Sigmoid colon (tissue), 7 donors: ENCODE measurements at places on chromosomes 16 and 17. TPM values are rescaled to one million over a fixed set of nuclear protein-coding genes. Genes with fewer than 3 reads are reported as not detected.

GRCh38 chr17:80220736-80221215 lies 549 bp downstream of the SLC26A11 start:
- peak; percentile 78 for DNase-seq

GRCh38 chr17:6460531-6461161 lies 16.4 kb downstream of the PIMREG start:
- no peak for DNase-seq

DNA sequence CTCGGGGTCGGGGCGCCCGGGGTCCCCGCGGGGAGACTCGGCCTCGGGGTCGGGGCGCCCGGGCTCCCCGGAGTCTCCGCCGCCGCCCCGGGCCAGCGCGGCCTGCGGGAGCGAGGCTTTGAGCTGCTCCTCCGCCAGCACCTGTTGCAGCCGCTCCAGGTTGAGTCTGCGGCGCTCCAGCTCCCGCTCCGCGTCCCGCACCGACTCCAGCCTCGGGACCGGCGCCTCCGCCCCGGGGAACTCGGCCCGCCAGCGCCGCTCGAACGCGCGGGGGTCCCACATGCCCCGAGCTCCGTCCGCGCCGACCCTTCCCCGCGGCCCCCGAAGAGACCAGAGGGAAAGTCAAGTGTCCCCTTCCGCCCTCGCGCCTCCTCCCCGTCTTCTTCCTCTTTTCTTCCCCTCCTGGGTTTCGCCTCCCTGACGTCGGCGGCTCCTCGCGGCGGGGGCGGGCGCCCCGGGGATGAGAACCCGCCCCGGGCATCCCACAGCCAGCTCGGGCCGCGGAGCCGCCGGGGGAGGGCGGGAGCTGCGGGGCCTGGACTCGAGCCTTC lies 40.8 kb upstream of the BHLHA9 start:
- DNase-seq: peak; percentile 82

DNA sequence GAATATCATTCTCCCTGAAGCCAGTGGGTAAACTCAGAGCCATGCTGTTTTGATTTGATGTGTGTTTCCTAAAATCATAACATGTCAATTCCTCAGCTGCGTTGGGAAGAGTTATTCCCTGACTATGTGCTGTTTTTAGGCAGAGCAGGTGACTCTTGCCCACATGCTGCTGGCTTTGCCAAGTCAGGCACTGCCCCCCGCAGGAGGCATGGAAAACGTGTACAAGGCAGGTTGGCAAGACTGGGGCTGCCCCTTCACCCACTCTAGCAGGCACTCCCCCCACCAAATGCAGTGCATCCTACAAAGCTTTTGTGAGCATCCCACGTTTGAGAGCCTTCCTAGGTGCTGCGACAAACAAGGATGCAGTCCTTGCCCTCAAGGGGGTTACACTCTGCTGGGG lies 38.3 kb upstream of the NAT9 start:
- DNase-seq: no peak

- no peak for DNase-seq
Observed at GRCh38 chr16:28946681-28947080, 4.1 kb upstream of the NFATC2IP start.

DNA sequence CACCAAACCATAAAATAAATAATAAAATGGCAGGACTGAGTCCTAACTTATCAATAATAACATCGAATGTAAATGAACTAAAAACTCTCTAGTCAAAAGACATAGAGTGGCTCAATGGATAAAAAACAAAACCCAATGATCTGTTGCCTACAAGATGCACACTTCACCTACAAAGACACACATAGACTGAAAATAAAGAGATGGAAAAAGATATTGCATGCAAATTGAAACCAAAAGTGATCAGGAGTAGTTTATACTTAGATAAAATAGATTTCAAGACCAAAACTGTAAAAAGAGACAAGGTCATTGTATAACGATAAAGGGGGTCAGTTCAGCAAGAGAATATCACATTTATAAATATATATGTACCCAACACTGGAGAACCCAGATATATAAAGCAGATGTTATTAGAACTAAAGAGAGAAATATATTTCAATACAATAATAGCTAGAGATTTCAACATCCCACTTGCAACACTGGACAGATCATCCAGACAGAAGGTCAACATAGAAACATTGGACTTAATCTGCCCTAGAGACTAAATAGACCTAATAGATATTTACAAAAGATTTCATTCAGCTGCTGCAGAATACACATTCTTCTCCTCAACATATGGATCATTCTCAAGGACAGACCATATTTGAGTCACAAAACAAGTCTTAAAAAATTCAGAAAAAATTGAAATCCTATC lies 29.8 kb downstream of the SLC47A2 start:
- DNase-seq: no peak

- DNase-seq: no peak
Observed at GRCh38 chr17:35714988-35715387, 16.5 kb upstream of the RASL10B start.

GRCh38 chr17:71430281-71430680 lies 690.5 kb upstream of the SOX9 start:
- no peak for DNase-seq

GRCh38 chr17:37662353-37662752 lies 19.1 kb upstream of the DDX52 start:
- no peak for DNase-seq

- DNase-seq: no peak
Observed at GRCh38 chr17:81402981-81403467, 7.8 kb downstream of the BAHCC1 start.

- DNase-seq: no peak
Observed at GRCh38 chr17:70891306-70891705, 722.0 kb downstream of the KCNJ2 start.

DNA sequence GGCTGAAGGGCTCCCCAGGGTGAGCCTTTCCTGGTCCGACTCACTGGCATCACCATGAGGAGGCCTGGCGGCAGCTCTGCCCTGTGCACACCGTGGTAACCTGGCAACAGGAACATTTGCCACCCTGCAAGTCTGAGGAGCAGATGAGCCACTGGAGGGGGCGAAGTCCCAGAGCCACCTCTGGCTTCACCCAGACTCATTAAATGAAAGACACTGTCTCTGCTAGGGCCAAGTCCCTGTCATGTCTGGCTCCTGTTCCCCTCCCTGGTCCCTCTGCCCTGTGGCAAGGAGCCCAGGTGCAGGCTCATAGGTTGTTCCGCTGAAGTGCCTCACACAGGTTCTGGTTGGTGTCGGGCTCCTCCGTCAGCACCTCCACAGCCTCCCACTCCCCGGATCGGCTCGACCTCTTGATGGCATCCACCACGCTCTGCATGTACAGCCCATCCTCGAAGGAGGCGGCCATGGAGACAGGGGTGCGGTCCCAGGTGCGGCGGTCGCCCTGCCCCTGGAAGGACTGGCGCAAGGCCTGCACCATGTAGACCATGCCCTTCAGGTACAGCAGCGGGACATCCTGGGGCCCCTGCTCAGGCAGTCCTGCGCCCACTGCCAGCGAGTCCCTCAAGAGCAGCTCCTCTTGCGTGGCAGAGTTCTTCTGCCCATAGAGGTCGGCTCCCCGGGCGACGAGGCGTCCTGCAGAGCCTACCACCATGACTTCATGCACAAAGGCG lies 8.4 kb downstream of the C16orf86 start:
- DNase-seq: no peak

DNA sequence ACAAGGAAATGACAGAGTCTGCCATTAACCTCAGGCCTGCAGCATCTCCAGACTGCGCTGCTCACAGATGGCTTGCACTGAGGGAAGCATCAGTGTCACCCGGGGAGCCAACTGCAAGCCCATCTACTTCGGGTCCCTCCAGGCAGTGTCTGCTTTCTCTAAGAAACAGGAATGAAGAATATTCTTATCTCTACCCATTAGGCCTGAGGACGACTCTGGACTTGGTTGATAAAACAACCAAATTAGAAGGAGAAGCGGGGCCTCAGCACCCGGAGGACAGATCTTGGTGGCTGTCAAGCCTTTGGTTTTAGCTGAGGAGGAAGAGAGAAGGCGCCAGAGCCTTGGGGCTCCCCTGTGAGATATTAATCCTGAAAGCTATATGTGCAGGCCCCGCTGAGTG lies 19.5 kb upstream of the MGAT5B start:
- DNase-seq: no peak

DNA sequence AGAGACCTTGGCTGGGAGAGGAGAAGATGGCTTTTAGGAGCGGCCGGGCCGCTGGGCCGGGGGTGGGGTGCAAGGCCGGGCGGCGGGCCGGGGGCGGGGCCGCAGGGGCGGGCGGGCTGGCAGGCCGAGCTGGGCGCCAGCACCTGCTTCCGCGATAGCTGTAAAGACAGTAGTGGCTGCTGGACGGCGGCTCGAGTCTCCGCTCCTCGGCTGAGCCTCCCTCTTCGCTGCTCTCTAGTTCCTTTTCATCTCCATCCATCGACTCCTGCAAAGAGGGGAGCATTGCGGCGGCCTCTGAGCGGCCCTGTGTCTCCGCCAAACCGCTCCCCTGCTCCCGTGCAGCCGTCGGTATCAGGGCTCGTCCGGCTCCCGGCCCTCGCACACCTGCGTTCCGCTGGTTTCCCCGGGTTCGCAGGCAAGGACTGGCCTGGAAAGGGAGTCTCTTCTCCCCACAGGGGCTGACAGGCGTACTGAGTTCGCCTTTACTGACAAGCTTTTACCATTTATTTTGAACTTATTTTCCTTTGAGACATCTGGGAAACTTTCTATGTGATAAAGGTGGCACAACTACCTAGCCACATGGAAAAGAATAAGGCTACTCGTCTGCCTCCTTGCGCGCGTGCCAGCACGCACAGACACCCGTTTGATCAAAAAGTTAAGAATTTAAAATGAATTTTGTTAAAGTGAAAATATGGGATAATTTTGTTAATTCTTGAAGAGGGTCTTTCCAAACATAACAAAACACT lies at the start of gene C17orf75:
TSS of gene C17orf75 (minus strand) at position 317 of the 746 bp plus-strand sequence. CDS start at position 283, 34 bp downstream.
- DNase-seq: peak; percentile 90

DNA sequence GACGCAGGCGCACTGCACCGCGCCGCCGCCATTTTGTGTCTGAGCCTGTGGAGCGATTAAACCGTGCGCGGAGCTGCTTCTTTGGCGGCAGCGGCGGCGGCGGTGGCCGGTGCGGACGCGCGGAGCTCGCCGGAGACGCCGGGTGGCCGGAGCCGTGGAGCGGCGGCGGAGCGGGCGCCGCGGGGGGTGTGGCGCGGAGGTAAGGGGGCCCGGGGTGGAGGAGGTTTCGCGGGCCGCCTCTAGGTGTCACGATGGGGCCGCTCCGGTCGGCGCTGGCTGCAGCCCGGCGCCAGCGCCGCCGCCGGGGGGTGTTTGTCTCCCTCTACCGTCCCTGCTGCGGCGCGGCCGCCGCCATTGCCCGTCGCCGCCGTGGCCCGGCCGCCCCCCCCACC lies at the start of gene CTCF:
TSS of gene CTCF (plus strand) at position 1 of the 392 bp plus-strand sequence. CDS start 48,307 bp downstream, outside the sequence.
- DNase-seq: peak; percentile 94

DNA sequence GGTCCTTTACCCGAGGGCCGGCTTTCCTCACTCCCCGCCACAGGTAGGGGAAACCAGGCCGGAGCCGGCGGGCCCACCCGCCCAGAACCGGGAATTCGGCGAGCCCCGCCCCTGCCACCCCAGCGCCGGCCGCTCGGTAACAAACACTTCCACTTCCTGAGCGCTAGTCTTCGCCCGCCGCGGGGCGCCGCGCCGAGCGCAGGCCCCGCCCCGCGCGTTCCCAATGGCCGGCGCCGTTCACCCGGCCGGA lies 224 bp upstream of the NHERF1 start:
- DNase-seq: no peak

DNA sequence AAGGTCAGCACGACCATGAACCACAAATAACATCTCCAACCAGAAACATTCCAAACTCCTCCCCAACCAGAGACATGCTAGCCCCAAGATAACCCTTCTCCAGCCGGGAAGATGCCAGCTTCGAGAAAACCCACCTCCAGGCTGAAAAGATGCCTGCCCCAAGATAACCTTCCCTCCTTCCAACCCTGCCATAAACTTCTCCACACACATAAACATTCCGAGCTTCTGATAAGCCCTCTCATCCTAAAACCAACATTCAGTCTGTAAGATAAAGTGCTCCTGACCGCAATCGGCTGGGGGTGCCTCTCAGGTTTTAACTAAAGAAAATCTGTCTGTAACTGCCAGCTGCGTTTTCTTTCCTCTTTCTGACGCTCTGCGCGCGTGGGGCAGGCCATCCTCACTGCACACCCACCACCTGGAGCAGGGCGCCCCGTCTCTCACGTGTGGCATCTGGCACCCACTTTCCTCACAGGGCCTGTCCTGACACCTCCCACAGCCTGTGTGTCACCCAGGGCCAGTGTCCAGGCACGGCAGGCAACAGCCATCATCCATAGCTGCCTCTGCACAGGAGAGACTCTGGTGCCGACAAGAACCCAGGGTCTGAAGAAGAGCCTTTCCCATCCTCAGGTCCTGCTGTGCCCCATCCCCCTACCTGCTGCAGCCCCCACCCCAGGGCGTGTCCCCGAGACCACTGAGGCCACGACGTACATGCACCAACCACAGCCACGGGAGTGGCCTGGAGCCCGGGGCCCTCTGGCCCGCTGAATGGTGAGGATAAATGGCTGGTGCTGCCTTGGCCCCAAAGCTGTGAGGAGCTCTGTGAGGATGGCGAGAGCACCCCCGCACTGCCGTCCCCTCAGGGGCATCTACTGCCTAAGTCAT lies 3.7 kb downstream of the TEPSIN start:
- DNase-seq: no peak

DNA sequence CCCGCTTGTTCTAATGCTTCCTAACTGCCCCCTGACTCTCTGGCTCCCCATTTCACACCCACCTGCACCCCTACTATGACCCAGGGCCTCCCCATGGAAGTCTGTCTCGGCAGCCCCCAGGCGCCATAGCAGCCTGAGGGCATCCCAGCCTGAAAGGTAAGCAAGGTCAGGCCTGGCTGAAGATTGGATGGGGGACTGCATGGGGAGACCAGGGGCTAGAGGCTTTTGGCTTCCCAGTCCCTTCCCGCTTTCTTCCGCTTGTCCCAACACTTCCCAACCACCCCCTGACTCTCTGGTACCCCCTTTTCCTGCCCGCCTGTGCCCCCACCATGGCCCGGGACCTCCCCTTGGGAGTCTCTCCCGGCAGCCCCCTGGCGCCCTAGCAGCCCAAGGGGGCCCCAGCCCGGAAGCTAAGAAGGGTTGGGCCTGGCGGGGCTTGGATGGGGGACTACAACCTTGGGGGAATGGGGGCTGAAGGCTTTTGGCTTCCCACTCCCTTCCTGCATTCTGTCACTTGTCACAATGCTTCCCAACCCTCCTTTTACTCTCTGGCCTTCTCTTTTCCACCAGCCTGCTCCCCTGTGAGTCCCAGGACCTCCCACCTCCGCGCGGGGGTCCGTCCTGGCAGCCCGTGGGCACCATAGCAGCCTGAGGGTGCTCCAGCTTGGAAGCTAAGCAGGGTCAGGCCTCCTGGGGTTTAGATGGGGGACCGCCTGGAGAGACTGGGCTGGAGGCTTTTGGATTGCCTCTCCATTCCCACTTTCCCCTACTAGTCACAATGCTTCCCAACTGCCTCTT lies 2288.4 kb downstream of the TP53TG3F start:
- DNase-seq: no peak

TAT gene
- total RNA-seq: not detected

MILR1 gene
- 1.8 TPM for total RNA-seq

CXCL16 gene
- total RNA-seq: 6.8 TPM

SUPT4H1 gene
- 58.6 TPM for total RNA-seq

SDR42E2 gene
- total RNA-seq: not detected

SLC38A8 gene
- not detected for total RNA-seq

TRPV2 gene
- 11.9 TPM for total RNA-seq

STUB1 gene
- 168 TPM for total RNA-seq

RNF227 gene
- 4.5 TPM for total RNA-seq

PRSS27 gene
- 1.3 TPM for total RNA-seq
